Occipital lobe (tissue), 3 donors: ENCODE measurements at places on chromosomes 1 and 21. TPM values are rescaled to one million over a fixed set of nuclear protein-coding genes. Genes with fewer than 3 reads are reported as not detected.
A peak's percentile ranks its signal among the peaks of the same experiment; 100 is the strongest.

DNA sequence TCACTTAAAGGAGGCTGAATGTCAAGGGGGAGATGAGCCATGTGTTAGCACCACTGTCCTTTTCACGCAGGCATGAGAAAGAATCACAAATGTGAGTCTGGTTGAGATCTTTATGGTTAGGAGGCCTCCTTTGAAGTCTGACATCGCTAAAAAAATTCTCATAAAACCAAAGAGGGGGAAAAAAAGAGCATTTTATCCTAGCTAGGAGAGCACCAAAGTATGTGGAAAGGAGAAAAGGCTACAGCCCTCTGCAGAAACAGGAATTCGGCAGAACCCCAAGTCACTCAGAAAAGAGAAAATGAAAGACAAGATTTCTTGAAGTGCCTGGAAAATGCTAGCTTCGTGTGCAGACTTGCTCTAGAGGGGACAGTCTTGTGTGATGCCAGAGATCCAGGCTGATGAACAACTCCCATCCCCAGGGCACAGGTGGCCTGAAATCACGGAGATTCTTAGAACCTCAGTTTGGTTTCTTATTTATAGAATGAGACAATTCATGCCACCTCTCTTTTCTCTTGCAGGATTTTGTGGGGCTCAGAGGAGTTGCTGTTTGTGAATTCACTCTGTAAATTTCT, 61.5 kb downstream of the RUNX1 start:
- no peak for DNase-seq

The GABRD gene
- 0.62 TPM for total RNA-seq

GRCh38 chr21:35201288-35201687, 152.2 kb upstream of the RUNX1 start:
- no peak for DNase-seq

DNA sequence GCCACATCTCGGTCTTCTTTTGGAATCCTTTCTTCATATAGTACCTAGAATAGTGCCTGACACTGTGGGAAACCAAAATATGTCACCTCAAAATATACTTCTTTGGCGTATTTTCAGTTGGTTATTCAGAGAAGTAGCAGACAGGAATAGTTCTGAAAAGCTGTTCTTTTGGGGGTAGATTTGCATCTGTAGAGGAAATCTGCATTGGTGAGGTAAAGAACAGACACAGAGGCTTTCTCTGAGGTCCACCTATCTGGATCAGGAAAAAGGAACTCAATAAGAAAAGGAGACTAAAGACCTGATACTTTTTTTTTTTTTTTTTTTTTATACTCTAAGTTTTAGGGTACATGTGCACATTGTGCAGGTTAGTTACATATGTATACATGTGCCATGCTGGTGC, 23.2 kb downstream of the LEPR start:
- no peak for DNase-seq

GRCh38 chr1:117235863-117236465, 25.2 kb upstream of the VTCN1 start:
- no peak for DNase-seq

DNA sequence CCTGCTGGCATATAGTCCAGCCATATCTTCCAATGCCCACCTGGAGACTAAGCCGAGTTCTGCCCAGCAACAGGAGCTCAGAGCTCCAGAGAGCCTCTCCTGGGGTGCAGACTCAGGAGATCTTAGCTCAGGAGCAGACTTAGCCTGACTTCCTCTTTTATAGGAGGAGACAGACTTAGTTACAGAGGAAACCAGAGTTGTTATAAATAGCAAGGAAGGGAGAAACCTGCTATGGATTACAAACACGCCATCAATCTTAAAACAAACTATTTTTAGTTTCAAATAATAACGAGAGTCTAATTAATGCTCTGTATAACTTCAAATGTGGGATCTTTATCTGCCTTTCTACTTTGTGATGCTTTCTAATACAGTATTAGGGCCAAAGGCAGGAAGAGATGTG, 3.3 kb upstream of the KIF21B start:
- no peak for DNase-seq

The LCE6A gene
- total RNA-seq, result not detected

The GPX7 gene
- total RNA-seq, result 20.9 TPM

GRCh38 chr1:110201157-110201825, 8.8 kb upstream of the KCNC4 start:
- no peak for DNase-seq

The CSMD2 gene
- 38.4 TPM for total RNA-seq

DNA sequence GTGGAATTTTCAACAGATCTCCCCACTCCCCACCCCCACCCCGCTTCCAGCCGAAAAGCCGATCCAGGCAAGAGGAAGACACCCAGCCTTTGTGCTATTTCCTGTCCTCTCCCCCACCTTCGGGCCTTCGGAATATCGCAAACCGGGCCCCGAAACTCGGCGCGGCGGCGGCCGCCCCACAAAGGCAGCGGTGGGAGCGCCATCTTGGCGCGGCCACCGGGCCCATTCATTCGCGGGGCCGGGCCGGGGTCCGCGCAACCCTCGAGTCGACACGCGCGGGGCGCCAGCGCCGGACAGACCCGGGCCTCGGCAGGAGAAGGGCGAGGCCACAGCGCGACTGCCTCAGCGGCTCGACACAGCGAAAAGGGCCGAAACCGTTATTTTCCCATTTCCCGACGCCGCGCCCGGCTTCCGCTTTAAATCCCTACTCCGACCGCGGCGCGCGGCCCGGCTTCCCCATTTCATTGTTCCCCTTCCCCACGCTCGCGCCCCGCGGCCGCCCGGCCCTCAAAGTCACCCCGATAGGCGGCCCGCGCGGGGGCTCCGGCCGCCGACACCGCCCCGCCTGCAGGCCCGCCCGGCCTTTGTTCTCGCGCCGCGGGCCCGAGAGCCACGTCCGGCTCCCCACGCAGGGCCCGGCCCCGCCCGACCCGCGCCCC, 911 bp downstream of the GNB1 start:
- DNase-seq, result no peak

DNA sequence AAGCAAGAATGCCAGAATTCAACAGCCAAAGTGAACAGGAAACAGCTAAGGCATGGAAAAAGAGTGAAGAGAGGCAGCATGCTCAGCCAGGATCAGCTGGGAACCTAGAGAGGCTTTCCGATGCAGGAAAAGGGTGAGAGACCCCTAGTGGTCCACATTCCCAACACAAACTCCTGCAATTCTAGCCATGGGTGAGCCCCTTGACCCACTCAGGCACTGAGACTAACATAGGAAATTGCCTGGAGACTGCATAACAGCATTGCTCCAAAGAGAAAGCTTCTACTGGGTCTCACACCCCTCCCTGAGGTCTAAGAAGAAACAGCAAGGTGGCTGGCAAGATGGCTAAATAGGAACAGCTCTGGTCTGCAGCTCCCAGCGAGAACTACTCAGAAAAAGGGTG, 123.2 kb downstream of the LHX8 start:
- no peak for DNase-seq

The SLC1A7 gene
- not detected for total RNA-seq

- no peak for DNase-seq
Observed at GRCh38 chr1:52723260-52723659, 3.0 kb upstream of the ZYG11B start.

The SNAPIN gene
- total RNA-seq, result 36.3 TPM

GRCh38 chr1:213345621-213346020, 294.6 kb downstream of the RPS6KC1 start:
- DNase-seq, result no peak

DNA sequence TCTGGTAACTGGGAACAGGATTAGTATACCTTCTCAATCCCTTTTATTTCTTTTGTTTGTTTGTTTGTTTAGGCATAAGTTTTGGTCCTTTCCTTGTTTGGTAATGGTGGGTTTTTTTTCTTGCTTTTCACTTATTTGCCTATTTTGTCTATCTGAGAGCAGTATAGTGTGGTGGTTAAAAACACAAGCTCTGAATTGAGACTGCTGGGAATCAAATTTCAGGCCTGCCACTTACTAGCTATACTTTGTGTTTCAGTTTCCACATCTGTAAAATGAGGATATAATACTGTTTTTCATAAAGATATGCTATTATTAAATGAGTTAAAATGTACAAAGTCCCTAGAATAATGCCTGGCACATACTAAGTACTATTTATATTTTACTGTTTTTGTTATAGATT, 81.6 kb upstream of the IVNS1ABP start:
- DNase-seq, result no peak

GRCh38 chr1:150970808-150971582, 3.6 kb downstream of the CERS2 start:
- peak; percentile 21 for DNase-seq

DNA sequence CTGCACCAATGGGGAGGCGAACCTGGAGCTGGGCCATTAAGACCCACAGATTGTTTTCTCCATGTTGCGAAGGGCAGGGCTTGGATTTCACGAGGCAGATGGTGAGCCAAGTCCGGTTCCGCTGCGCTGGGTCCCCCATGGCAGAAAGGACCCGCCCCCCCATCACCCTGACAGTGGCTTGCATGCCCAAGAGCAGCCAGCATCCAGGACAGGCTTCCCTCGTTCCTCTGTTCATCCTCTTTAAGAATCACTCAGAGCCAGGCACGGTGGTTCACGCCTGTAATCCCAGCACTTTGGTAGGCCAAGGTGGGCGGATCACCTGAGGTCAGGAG, 15.8 kb upstream of the NPHP4 start:
- no peak for DNase-seq

DNA sequence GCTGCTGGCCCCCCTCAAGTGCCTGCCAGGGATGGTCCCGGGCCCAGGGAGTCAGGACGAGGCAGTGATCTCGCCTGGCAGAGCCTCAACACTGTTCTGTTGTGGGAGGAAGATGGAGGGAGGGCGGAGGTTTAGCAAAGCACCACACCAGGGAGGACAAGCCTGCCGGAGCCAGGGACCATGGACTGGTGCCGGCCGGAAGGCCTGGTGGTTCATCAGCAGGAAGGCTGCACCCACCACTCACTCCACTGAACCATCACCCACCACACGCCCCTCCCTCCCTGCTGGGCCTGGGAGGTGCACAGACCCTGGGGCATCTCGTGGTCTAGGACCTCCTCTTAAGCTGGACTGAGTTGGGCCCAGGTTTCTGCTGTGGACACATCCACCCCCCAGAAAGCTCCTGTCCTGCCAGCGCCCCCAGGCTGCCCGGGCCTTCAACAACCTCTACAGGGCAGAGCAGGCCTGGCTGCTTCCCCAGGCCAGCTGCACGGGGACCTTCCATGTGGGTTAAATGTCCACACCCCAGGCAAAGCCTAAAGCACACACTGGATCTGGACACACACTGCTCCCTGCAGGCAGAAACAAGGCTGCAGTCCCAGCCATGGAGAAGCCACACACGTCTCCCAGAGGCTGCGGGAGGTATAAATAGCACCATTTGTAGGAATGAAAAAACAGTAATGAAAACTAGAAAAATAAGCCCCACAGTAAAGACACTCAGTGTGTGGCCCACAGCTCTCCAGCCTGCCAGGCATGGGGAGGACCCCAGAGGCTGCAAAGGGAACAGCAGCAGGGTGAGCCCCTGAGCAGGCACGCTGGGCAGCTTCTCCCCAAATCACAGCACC, 10.4 kb upstream of the TMEM240 start:
- DNase-seq, result peak; percentile 15

The S100A12 gene
- 4.1 TPM for total RNA-seq

The IL24 gene
- not detected for total RNA-seq

The FLAD1 gene
- total RNA-seq, result 17.2 TPM

- no peak for DNase-seq
Observed at GRCh38 chr1:32741413-32742198, 39.0 kb upstream of the SYNC start.

The ATP1A2 gene
- total RNA-seq, result 47.1 TPM

DNA sequence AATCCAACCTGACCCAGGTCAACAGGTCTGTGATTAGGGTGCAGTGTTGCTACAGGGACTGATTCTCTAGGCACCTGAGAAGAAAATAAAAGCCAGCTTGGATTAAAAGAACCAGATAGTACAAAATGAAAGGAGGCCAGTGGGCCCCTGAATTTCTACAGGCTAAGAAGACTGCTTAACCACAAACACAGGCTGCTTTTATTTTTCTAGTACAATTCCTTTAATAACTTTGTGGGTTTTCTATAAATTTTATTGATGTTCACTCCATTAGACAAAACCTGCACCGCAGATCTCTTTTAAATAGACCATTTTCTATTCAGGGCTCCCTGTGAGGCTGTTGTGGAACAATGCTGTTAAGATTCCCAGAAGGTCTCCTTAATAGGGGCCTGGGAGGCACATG, 9.7 kb upstream of the PRMT2 start:
- no peak for DNase-seq

DNA sequence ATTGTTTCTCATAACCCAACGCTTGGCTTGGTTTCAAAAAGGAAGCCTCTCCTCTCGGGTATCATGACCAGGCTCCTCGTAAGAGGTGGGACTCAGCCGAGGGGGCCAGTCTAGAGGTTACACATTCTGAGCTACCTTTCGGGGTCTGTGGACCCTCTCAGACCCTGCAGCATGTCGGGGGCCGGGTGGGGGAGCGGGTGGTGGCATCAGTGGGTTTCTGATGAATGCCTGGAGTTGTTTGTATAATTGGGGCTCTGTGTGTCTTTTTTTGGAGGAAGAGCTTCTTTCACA, 229.3 kb downstream of the CAMTA1 start:
- no peak for DNase-seq

DNA sequence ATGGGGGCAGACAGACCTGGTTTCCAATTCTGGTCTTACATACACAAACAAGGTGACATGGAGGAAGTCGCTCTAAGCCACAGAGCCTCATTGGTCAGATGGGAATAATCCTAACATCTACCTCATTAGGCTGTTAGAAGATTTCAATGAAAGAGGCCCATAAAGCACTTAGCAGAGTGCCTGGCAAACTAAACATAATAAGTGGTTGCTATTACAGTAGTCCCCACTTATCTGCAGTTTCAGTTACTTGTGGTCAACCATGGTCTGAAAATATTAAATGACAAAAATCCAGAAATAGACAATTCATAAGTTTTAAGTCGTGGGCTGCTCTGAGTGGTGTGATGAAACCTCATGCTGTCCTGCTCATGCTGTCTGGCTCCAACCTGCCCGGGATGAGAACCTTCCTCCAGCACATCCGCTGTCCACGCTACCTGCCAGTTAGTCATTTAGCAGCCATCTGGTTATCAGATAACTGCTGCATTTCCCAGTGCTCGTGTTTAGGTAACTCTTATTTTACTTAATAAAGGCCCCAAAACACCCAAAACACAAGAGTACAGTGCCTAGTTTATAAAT, 112.3 kb downstream of the DDX20 start:
- DNase-seq, result no peak

GRCh38 chr1:151493042-151493441, 18.1 kb upstream of the CGN start:
- no peak for DNase-seq

DNA sequence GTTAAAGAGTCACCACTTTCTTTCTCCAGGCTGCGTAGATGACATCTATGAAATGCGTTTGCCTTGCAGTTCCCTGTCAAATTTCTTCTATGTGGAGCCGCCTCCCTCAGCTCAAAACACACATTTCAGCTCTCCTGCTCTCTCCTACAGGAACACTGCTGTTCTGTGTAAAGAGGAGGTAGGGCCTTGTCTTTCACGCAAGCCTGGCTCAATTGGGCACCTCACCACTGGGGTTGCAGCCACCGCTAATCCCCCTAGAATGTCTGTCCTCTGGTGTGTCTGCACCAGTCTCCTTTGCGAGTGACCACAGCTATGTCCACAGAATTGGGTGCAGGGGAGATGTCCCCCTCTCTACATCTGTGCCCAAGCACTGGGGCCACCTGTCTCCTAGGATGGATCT, 31.8 kb upstream of the CFHR4 start:
- DNase-seq, result no peak

GRCh38 chr1:28213315-28213714, 19.5 kb downstream of the DNAJC8 start:
- DNase-seq, result no peak

The TINAGL1 gene
- 2.8 TPM for total RNA-seq

GRCh38 chr21:30707409-30707808, 11.2 kb downstream of the KRTAP21-3 start:
- DNase-seq, result no peak

GRCh38 chr1:87333692-87334347, 5.1 kb downstream of the LMO4 start:
- DNase-seq, result no peak
